ENCODE measurements at places on chromosomes 6 and 20.

- no peak for DNase-seq
These were observed 69.6 kb downstream of the TBXT start for GRCh38 chr6:166097914-166098522.

GRCh38 chr6:43671801-43672690 lies 15.5 kb downstream of the MRPS18A start:
- DNase-seq = no peak

GRCh38 chr6:107972413-107973096 lies 14.5 kb upstream of the SEC63 start:
- DNase-seq = no peak

GRCh38 chr20:34315236-34315635 lies 12.1 kb upstream of the AHCY start:
- no peak for DNase-seq

DNA sequence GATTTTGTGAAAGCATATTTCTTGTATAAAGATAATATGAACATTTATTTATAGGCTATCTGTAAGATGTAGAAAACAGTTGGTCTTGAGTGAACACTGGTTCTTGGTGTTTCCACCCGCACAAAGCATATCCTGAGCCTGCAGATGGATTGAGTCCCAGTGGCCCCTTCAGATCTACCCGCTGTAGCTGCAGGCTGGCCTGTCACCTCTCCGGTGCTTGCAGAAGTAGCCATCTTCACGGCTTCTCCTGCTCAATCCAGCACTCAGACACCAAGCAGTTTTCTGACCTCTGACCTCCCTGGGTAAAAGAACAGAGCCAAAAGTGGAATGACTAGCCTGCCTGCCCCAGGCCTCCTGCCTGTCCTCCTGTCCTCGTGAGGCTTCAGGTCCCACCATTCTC lies 22.7 kb downstream of the LYRM2 start:
- DNase-seq = no peak

DNA sequence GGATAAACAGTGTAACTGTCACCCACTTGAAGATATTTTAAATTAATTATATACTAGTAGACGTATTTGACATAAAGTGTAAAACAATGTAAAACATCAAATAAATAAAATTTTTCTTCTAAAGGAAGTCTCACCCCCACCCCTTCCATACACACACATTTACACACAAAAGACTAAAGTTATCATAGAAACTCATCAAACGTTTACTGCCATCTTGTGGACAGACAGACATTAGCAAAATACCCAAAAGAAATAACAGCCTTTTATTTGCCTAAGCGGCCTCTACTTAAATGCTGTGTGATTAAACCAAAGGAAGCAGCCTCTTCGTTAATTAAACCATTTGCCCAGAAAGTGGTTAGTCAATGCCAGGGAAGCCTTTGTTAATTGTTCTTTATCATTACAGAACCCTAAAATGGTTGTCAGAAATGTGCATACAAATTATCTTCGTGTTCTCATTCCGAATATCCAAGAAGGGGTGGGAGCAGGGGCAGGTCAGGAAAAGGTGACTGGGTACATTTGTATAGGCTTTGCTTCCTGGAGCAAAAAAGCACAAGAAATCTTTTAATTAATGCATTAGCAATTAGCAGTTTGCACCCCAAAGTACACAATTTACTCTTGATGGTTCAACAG lies 176.2 kb upstream of the SASH1 start:
- DNase-seq = no peak

All from esophagus squamous epithelium (tissue), 5 donors.